ENCODE measurements at places on chromosomes 3 and 15.

DNA sequence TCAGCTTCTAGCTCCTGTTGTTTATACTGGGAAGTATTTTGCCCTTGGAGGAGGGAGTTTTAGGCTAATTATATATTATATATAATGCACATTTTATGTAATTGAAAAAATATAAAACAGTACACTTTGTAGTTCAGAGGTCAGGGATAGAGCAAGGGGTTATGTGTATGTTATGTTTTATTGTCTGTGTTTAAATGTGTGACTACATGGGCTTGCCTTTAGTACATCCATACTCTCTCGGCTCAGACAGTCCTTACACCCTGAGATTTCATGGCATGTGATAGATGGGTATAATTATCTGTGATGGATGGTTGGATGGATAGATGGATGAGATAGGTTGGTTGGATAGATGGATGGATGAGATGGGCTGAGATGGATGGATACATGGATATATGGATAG is 17.4 kb upstream of the ST3GAL6 start:
- no peak for DNase-seq

- no peak for DNase-seq
These were observed 70.4 kb downstream of the HES1 start for GRCh38 chr3:194206320-194206719.

GRCh38 chr3:182861348-182861747 is 68.0 kb downstream of the ATP11B start:
- no peak for DNase-seq

DNA sequence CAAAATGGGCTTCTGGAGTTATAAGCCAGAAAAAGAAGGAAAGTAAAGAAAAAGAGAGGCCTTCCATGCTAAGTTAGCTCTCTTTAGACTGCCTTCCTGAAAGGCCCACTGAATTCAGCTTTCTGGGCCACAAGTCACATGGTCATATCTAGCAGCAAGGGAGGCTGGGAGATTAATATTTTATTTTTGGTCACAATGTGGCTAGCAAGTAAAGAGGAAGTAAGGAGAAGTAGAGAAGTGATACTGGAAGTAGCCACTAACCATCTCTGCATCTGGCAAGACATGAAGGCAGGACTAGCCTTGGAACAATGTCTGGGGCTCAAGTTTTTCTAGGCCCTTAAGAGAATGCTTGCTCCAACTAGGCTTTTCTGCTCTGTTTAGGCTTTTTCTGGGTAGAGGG is 81.8 kb upstream of the UBE2E1 start:
- no peak for DNase-seq

GRCh38 chr3:188187053-188187452 is 33.1 kb downstream of the LPP start:
- DNase-seq, result no peak

GRCh38 chr3:98596541-98597500 is 3.4 kb upstream of the CPOX start:
- DNase-seq, result no peak

DNA sequence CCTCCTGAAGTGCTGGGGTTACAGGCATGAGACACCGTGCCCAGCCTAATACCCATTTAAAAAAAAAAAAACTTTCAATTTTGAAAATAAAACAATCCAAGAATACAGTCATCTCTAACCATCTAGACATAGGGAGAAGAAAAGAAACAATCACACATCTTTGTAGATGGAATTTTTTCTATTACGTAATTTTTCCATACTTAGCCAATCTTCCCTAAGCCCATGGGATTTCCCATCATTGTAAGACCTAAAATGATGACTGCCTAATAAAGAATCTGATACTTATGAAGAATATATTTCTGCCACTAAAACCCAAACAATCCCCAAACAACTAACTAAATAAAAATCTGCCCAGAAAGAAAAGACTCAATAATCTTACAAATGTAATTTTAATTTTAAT is 88.7 kb downstream of the CBLB start:
- no peak for DNase-seq

GRCh38 chr15:27797765-27798164 is 301.4 kb downstream of the OCA2 start:
- no peak for DNase-seq

- DNase-seq, result no peak
These were observed 208.6 kb downstream of the GAP43 start for GRCh38 chr3:115831864-115832263.

DNA sequence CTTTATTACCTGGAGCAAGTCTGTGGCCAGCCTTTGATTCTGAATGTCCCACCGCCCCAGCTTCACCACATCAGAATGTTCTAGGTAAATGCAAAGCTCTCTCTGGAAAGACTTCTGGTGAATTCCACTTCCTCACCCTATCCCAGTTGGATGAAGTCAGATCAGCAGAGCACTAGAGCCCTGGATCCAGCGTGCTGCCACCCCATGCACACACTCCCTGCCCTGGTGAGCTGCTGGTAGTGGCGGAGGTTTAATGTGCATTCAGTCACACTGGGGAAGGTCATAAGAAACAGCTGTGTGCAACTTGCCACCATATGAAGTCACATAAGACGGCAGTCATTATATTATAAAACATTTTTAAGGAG is 16.3 kb upstream of the SLC41A3 start:
- no peak for DNase-seq

DNA sequence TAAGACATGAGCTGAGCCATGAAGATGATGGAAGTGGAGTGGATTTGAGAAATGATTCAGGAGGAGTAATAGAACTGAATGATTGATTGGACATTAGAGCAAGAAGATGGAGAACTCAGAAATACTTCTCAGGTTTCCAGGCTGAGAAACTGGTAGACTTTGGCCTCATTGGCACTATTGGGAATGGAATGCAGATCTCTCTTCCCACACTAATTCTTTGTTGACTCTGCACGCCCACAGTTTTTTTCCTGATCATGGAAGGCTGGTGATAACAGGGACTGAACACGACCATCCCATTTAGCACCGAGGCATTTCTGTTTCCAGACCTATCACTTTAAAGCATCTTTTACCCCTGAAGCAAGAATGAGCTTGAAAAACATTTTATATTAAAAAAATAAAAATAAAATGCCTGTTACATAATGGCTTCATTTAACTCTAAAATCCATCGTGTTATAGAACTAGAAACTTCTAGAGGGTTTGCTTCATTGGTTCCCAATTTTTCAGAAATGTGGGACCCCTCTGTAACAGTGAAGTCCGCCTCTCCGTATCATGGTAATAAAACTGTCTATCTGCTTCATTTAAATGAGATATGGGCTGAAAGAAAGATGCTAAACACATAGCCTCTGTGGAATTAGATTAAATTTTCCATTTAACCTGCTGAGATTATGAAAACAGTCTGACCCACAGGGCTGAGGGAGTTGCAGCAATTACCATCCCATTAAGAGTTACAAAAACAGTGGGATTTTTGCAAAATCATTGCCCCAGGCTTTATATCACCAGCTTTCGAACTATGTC is 562.0 kb upstream of the CFAP20DC start:
- no peak for DNase-seq

GRCh38 chr3:100865442-100865841 is 127.8 kb downstream of the ABI3BP start:
- no peak for DNase-seq

DNA sequence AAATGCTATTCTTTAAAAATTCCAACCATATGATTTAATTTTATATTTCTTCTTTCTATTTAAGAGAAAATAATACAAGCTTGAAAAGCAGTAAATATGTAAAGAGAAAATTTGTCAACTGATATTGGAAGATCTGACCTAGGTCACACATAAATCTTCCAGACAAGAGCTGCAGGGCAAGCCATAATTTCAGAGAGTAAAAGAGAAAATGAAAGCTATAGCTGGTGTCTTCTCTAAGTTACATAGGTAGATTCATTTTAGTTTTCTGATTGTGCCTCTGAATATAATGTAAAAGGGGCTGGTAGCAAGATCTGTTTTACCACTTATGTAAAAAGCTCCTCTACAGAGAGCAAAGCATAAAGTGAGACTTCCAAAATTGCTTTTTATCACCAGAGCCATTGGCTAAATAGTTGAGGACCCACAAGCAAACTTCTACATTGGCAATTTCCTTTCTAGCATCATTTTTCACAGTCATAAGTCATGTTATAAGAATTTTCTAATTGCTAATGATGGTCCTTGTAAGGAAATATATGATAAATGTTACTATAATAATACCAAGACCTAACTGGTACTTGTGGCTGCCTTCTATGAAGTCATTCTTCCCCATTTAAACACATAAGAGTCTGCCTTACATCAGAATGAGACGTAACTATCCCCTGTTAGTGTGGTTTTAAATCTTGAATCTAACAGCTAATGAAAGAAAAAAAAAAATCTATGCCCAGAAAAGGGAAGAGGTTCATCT is 80.8 kb upstream of the SKOR1 start:
- DNase-seq, result no peak

- no peak for DNase-seq
These were observed 35.7 kb upstream of the CPB1 start for GRCh38 chr3:148791920-148792319.

GRCh38 chr15:63893866-63894661 is 60.3 kb upstream of the HERC1 start:
- no peak for DNase-seq

- DNase-seq, result no peak
These were observed 8.7 kb upstream of the CAMK1 start for GRCh38 chr3:9778143-9779074.

DNA sequence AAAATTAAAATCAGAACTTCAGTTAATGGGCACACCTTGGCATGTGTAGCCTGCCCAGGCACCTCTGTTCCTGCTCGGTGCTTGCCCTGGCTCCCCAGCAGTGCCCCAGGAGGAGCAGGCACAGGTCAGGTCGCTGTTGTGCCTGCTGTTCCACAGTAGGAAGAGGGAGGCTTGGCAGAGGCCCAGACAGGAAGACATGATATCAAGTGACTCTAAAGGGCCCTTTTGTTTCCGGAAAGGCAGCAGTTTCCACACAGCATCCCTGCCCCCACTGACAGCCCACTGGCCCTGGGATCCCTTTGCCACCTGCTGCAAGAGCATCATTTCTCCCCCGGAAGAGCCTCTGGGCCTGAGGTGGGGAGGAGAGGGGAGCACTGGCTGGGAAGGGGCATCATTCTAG is 40.5 kb upstream of the HES1 start:
- DNase-seq, result no peak

- no peak for DNase-seq
These were observed 379.0 kb upstream of the TPRG1 start for GRCh38 chr3:188792793-188793192.

DNA sequence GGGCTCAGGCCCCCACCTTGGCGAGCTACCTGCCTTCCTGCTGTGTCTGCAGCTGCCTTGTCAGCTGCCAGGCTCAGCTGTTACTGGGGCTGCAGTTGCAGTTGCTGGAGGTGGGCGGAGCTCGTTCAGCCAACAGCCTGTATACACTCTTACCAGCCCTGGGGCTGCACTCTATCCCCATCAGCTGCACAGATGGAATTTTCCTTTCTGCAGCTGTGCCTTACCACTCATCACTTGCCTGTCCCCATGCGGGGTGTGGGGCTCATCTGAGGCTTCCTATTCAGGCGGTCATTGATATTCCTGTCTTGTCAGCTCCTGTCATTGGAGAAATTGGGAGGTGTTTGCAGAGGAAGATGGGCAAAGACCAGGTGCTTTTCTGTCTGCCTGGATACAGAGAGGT is 9.1 kb upstream of the SYN2 start:
- no peak for DNase-seq

GRCh38 chr15:90895571-90896117 is 7.5 kb upstream of the MAN2A2 start:
- DNase-seq, result no peak

DNA sequence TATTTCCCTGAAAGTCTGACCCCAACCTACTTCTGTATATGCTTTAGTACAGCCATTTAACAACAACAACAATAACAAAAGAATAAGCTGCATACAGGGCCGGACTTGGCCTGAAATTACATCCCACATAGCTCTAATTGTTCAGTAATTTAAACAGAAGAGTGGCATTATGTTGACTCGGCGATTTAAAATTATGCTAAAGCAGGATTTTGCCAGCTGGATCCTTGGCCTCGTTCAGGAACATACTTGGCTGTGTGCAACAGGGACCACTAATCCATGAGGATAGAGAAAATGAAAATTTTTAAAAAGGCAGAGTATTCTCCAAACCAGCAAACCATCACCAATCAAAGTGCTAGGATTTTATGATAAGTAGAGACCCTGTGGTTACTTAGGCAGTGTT is 433.1 kb upstream of the RBMS3 start:
- no peak for DNase-seq
